ENCODE measurements at places on chromosomes 5 and 9. TPM values are rescaled to one million over a fixed set of nuclear protein-coding genes. Genes with fewer than 3 reads are reported as not detected.

Gene IARS1
- total RNA-seq, result 170 TPM

Gene PCDHGB3
- 0.71 TPM for total RNA-seq

Gene FRMPD1
- 0.11 TPM for total RNA-seq

Gene KCNIP1
- total RNA-seq, result 0.96 TPM

Gene DAB2IP
- total RNA-seq, result 48.3 TPM

Gene LECT2
- not detected for total RNA-seq

Gene LCN1
- not detected for total RNA-seq

Gene HTR1A
- total RNA-seq, result not detected

Gene OSMR
- total RNA-seq, result 2.7 TPM

Gene HMCN2
- not detected for total RNA-seq

Gene ACO1
- total RNA-seq, result 33.9 TPM

Gene OXCT1
- 33.0 TPM for total RNA-seq

Gene TNFSF8
- not detected for total RNA-seq

Gene DRD1
- not detected for total RNA-seq

Gene CDX1
- total RNA-seq, result not detected

Gene GARIN3
- not detected for total RNA-seq

Gene TXNDC8
- total RNA-seq, result not detected

Gene TIMD4
- total RNA-seq, result not detected

Gene CKS2
- 184 TPM for total RNA-seq

Gene CYLC2
- total RNA-seq, result not detected

Gene GRXCR2
- total RNA-seq, result not detected

Gene EFNA5
- 42.2 TPM for total RNA-seq

Gene SHB
- 4.6 TPM for total RNA-seq

Gene CHSY3
- total RNA-seq, result 0.91 TPM

Gene CCDC183
- total RNA-seq, result 0.93 TPM

Gene NIPSNAP3A
- 14.6 TPM for total RNA-seq

Gene C9orf43
- 0.77 TPM for total RNA-seq

Gene FIBCD1
- total RNA-seq, result 0.23 TPM

Gene LCN15
- total RNA-seq, result not detected

Gene SPINK13
- not detected for total RNA-seq

Gene F2RL1
- 0.20 TPM for total RNA-seq
